ENCODE measurements at places on chromosomes 7 and 10. TPM values are rescaled to one million over a fixed set of nuclear protein-coding genes. Genes with fewer than 3 reads are reported as not detected.

The ADGRA1 gene
- not detected for total RNA-seq

- no peak for DNase-seq
Measured at GRCh38 chr10:130481936-130482335, 345.7 kb downstream of the GLRX3 start.

The SPDYE3 gene
- total RNA-seq, result not detected

- DNase-seq, result no peak
Measured at GRCh38 chr7:104980841-104981671, 32.9 kb upstream of the KMT2E start.

DNA sequence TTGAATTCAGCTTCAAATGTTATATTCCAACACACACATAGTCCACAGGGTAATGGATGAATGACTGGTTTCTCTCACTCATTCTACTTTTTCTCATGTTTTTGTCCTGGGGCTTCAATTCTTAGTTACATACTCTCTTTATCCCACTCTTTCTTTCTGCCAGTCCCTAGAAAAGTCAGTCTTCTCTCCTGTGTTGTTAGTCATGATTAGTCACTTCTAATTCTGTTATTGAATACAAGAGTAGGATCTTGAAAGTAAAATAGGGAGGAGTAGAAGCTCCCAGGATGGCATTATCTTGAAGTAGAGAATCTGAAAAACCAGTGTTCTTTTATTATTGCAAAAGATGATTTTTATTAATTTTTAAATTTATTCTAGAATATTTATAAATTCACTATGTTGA, 45.5 kb upstream of the CALCR start:
- no peak for DNase-seq

- no peak for DNase-seq
Measured at GRCh38 chr10:48633381-48634197, 28.7 kb upstream of the ARHGAP22 start.

DNA sequence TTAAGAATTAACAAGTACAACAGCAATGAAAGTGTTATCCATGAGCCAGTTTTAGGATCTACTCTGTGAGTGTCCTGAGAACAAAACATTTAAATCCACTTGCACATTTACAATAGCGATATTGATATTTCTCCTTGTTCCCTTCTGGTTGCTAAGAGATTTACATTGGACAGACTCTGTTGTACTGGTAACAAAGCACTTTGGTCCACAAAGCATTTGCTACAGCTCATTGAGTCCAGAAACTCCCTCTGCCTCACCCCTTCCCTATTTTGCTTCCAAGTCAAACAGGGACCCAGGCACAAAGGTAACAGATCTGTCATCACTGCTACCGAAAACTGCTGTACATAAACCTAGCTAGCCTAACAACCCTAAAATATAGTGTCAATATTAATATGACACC, 2.1 kb downstream of the ANK3 start:
- no peak for DNase-seq

DNA sequence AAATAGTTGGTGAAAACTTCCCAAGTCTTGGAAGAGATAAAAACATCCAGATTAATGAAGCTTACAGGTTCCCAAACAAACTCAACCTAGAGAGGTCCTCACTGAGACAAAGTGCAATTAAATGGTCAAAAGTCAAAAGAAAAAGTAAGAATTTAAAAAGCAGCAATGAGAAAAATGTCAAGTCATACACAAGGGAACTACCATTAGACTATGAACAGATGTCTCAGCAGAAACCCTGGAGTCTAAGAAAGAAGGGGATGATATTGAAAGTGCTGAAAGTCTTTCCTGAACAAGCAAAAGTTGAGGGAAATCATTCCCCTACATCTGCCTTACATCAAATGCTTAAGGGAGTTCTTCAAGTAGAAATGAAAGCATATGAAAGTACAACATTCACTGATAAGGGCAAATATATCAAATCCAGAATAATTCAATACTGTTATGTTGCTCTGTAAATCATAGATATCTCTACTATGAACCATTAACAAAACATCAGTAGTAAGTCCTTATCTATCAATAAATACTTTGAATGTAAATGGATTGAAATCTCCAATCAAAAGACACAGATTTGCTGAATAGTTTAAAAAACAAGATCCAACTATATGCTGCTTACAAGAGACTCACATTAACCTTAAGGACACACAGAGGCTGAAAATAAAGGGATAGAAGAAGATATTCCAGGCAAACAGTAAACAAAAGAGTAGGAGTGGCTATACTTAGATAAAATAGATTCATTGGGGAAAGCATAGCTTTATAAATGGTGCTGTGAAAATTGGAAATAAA, 449.5 kb downstream of the PHTF2 start:
- DNase-seq, result no peak

- no peak for DNase-seq
Measured at GRCh38 chr7:70432567-70433001, 699.4 kb upstream of the GALNT17 start.

The HOXA4 gene
- 0.79 TPM for total RNA-seq

DNA sequence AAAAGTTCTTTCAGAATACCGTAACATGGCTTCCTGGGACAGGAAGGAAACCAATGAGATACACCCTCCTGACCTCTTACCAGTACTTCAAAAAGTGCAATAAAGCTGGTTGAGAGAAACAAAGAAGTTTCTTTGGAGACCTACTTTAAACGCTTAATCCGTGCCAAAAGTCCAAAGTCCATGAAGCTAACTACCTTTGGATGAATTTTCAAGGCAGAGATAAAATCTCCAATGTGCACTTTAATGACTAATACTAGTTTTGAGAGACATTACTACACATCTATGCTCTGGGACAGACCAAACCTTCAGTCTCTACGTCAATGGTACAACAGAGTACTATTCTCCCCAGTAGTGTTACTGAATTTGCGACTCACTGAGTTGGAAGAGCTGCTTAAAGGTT, 46.1 kb downstream of the UBE2H start:
- DNase-seq, result no peak

- DNase-seq, result no peak
Measured at GRCh38 chr10:79179164-79179956, 110.6 kb downstream of the ZMIZ1 start.

DNA sequence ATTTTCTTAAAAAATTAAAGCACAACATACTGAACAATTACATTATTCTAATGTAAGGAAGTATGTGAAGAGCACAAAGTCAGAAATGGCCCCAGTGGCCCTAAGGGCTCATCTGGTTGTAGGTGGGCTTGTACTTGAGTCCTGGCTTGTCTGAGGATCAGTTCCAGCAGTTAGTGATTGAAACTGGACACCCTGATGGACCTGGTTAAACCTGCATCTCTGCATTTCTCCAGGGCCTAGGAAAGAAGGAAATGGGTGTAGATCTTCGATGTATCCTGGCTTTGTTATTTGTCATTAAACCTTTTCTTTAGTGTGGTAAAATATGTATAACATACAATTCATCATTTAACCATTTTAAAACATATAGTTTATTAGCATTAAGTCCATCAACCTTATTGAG, 9.7 kb upstream of the AKR1C2 start:
- no peak for DNase-seq

All from activated T-cell treated with anti-CD3 and anti-CD28 coated beads, Interleukin-2, amount 50 U/mL, for 72 hours (primary cell).